ENCODE measurements at places on chromosomes 6 and 20. TPM values are rescaled to one million over a fixed set of nuclear protein-coding genes. Genes with fewer than 3 reads are reported as not detected.

SEMG1 gene
- not detected for total RNA-seq

PABPC1L gene
- 2.4 TPM for total RNA-seq

GGTLC1 gene
- not detected for total RNA-seq

COQ3 gene
- total RNA-seq, result 11.8 TPM

GPR63 gene
- total RNA-seq, result 13.9 TPM

BPIFA1 gene
- not detected for total RNA-seq

RIPK1 gene
- total RNA-seq, result 7.3 TPM

CST2 gene
- not detected for total RNA-seq

Measured in frontal cortex (tissue), 4 donors.